ENCODE measurements at places on chromosomes 16 and 17.

DNA sequence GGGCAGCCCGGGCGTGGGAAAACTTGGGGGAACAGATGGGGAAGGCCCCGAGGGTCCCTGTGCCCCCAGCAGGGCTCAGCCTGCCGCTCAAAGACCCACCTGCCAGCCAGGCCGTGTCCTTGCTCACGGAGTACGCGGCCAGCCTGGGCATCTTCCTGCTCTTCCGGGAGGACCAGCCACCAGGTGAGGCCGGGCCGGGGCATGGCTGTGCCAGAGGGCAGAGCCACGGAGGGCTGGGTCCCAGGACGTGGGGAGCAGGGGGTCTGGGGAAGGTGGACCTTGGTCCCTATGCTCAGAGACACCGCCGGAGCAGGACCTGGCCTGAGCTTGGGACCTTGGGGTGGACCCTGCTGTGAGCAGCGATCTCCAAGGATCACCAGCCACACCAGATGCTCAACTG is 509 bp downstream of the ADAD2 start:
- DNase-seq, result no peak

DNA sequence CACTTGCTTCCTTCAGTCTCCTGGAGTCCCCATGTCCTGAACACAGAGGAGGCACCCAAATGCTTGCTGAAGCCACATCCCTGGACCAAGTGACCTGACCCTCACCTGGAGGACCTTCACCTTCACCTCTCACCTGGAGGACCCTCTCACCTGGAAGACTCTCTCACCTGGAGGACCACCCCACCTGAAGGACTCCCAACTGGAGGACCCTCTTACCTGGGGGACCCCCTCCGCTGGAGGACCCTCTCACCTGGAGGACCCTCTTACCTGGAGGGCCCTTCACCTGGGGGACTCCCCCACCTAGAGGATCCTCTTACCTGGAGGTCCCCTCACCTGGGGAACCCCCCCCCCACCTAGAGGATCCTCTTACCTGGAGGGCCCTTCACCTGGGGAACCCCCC is 573 bp upstream of the CDK10 start:
- DNase-seq, result no peak

- DNase-seq, result peak; percentile 29
Measured at GRCh38 chr16:84663433-84664101, 15.3 kb downstream of the KLHL36 start.

DNA sequence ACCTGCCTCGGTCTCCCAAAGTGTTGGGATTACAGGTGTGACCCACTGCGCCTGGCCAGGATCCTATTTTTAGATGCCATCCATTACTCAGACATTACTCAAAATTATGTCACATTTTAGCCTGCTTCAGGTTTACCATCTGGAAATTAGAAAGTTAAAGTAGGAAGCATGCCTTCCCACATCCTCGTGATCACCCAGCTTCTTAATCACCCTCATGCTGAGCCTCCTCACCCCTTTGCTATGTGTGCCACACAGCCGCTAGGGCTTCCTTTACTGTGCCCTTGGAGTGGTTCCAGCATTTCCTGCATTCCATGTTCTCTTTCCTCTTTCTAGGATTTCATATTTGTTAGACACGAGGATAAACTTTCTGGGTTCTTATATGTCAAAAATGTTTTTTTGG is 9.3 kb downstream of the ADORA2B start:
- peak; percentile 87 for DNase-seq

DNA sequence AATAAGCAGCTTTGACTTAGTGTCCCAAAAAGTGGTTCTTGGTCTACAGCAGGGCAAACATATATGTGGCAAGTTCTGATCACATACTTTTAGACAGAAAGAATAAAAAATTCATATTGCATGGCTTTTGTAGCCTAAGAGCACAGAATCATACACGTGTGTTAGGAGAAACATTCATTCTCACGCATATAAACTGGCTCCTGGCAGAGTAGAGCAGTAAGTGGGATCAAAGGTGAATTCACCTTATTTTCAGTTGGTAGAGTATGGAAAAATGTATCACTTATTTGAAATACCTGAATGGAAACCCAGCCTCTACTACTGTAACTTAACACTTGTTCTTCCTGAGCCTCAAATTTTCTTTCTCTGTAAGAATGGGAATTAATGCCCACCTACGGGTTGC is 34.8 kb downstream of the DGKE start:
- no peak for DNase-seq

DNA sequence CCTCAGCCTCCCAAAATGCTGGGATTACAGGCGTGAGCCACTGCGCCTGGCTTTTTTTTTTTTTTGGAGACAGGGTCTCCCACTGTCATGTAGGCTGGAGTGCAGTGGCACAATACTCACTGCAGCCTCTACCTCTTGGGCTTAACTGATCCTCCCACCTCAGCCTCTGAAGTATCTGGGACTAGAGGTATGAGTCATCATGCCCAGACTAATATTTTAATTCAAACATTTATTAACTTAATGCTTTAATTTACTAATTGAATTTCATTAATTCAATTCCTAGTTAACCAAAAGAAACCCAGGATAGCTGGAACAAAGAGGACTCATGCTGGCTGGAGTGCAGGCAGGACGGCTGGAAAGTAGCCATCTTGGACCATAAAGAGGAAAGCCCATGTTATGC is 14.0 kb upstream of the KPNB1 start:
- no peak for DNase-seq

GRCh38 chr17:56833057-56833808 is 487 bp downstream of the C17orf67 start:
- peak; percentile 47 for DNase-seq

DNA sequence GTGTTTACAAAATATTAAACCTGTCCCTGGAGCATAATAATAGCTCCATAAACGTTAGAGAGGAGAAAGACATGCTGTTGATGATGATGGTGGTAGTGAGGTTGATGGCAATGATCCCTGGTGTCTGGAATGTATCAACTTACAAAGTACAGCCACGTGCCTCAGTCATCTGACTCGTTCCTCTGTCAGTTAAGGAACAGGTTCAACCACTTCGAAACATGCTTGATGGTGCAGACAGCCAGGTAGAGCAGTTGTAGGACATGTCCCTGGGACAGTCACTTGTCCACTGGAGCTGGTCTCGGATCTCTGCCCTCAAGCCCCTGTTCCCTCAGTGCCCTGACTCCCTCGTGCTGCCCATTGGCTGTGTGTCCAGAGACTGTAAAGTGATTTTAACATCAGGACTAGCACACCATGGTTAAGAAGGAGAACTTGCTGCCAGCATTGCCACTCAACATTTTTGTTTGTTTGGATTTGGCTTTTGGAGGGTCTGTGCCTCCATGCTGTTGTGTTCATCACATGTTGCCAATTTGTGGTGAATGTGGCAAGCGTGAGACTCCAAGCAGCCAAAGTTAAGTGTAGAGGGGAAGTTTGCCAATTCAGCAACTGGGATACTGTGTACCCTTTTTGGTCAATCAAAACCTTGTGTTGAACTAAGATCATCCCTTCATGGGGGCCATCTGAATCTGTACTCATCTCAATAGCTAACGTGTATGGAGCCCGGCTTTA is 16.3 kb upstream of the SALL1 start:
- no peak for DNase-seq

DNA sequence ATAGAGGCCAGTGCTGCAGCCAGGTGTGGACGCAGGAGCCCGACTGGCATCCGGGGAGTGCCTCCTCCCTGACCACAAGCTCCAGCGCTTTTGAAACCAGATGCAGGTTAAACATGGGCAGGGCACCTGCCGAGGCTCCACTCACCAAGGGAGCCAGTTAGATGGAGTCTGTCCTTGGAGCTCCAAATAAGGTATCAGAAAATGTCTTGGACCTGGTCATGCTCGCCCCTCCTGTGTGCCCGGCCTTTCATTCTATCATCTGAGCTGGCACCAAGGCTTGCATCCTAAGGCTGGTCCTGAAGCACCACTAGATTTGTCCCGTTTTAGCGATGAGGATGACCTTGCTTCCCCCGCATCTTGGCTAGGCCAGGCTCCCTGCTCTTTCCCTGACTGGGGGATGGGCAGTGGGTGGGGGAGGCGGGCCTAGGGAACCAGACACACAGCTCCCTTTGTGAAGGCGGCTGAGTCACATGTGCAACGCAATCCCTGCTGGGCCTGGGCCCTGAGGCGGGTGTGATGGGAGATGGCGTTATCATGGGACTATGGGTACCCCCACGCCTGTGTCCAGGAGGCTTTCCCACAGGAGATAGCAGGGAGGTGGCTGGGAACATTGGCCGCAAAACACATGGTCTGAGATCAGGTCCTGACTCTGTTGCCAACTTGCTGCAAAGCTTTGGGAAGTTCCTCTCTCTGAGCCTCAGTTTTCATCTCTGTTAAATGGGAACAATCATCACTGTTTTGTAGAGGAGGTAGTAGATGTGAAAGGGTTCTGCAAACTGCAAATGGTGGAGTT is 5.0 kb upstream of the ADGRG1 start:
- no peak for DNase-seq

GRCh38 chr16:58732545-58733247 is 1.4 kb downstream of the GOT2 start:
- no peak for DNase-seq
